NCI-H748 treated with DMSO at 0.1 percent for 48 hours (cell line): ENCODE measurements at places on chromosomes 12 and 14.
A peak's percentile ranks its signal among the peaks of the same experiment; 100 is the strongest.

- DNase-seq = no peak
These were observed 91.6 kb upstream of the PTPRQ start for GRCh38 chr12:80352474-80352873.

DNA sequence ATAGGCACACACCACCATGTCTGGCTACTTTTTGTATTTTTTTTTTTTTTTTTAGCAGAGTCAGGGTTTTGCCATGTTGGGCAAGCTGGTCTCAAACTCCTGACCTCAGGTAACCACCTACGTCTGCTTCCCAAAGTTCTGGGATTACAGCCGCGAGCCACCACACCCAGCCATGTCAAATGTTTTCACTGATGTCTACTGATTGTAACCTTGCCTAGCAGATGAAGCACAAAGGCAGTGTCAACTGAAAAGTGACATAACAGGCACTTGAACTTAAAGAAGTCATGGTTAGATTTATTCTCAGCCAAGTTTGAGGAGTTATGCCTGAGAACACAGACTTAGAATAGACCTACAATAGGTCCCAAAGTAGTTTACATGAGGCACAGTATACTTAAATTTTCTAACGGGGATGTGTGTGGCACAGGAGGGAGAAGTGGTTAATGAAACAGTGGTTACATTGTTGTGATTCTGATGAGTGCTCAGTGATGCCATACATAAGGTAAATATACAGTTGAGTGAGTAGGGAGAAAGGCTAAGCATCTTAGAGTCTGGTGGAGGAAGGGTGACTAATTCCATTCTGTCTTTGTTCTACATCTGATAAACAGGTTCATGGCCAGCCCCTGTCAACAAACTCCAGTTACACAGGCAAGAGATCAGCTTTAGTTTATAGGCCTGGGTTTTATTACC, 12.6 kb upstream of the RNASE4 start:
- no peak for DNase-seq

DNA sequence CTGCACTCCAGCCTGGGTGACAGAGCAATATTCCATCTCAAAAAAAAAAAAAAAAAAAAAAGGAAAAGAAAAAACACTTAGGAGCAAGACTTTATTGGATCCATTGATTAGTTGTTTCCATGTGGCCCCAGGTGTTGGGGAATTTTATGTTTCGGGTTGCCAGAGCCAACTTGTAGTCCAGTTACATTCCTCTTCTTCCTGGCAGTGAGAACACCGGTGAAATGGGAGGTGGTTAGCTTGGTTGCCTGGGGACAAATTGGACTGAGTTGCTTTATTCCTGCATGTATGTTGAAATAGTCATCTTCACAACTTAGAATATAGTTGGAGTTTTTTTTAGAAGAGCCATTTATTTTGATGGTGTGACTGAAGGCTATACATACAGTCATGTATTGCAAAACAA, 12.6 kb downstream of the RCOR1 start:
- DNase-seq = no peak

- no peak for DNase-seq
These were observed 100.7 kb upstream of the TBX5 start for GRCh38 chr12:114506651-114507050.

- peak; percentile 14 for DNase-seq
These were observed 15.3 kb downstream of the SPIC start for GRCh38 chr12:101490286-101490920.

GRCh38 chr14:35370969-35371368, 33.6 kb downstream of the NFKBIA start:
- no peak for DNase-seq

DNA sequence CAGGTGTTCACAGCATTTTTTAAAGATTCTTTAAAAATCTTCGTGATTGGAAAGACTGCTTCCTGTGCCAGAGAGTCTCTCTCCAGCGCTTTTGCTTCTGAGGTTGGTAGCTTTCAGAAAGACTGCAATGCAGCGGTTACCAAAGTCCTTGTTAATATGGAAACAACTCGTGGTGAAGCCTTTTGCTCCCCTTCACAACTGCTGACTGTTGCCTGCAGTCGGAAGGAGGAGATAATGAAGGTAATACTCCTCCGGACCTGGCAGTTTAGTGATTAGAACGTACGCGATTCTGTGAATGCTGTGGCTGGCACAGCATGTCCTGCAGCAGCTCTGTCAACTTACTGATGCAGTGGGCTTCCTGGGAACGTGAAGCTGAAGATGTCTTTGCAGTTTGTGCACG, 50.9 kb downstream of the TRAF3 start:
- DNase-seq = no peak
